ENCODE measurements at places on chromosomes 7 and 10. TPM values are rescaled to one million over a fixed set of nuclear protein-coding genes. Genes with fewer than 3 reads are reported as not detected.

DNA sequence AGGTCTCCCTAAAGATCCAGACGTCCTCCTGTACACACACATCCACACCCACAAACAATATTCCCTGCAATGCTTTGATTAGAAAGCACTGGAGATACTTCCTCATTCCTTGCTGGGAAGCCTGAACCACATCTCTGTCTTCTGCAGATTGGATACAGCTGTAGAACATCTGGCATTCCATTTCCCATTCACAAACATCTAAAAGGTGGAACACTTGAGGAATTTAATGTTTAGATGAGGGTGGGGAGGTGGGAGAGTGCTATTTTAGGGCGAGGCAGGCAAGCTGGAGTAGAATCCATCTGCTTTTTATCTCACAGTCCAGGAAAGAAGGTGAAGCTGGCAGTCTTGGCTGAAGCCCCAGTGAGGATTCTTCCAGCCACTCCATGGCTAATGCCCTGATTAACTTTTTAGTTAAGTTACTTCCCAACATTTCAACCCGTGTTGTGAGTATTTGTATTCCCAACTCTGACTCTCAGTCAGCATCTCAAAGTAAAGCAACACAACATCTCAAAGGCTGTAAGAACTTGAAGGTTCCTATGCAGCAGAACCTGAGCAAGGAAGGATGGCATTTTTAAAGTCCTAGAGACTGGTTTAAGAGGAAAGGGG is 46.1 kb downstream of the CYTH3 start:
- DNase-seq, result peak; percentile 64

GRCh38 chr7:49724071-49724470 is 49.4 kb upstream of the VWC2 start:
- no peak for DNase-seq

DNA sequence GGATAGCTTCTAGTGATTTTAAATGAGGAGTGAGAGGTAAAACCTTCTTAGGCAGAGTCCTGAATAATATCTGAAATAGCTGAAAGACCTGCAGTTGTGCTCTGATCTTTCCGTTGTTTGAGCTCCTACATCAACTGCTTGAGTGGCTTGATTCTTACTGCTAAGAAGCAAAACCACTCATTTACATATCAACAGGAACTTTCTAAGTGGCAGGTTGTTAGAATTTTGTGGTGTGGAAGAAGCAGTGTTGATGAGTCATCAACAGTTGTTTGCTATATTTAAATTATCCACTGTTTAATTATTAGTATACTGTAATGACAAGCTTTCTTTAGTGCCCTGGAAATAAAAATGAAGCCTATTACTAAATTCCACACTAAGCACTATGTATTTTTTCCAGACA is 689.5 kb downstream of the DNAJB9 start:
- no peak for DNase-seq

DNA sequence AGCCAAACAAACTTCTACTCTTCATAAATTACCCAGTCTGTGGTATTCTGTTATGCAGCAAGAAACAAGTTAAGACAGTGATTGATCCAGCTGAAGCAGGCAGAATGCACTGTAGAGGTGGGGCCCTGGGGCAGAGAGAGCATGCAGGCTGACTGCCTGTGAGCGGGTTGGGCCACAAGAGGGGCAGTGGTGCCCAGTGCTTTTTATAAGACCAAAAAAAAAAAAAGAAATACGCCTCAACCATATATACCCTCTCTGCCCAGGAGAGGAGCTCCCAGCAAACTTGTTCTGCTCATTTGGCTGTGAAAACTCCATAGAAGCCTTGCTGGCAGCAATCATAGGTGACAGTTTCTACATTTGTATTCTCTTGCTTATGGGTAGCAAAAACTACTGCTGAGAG is 104.7 kb downstream of the SORBS1 start:
- peak; percentile 82 for DNase-seq

DNA sequence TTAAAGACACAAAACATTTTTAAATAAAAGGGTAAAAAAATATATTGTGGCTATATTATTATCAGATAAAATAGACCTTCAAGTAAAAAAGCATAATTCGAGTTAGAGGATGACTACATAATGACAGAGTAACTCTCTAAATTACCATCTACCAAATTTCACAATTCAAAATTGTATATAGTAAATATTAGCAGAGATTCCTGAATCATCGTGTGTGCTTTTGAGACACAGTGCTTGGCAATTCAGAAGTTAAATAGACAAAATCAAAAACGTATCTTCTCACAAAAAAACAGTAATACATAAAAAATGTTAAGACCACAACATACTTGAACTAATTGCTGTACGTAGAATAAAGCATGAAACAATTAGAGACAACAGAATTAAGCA is 110.4 kb downstream of the AHR start:
- DNase-seq, result no peak

DNA sequence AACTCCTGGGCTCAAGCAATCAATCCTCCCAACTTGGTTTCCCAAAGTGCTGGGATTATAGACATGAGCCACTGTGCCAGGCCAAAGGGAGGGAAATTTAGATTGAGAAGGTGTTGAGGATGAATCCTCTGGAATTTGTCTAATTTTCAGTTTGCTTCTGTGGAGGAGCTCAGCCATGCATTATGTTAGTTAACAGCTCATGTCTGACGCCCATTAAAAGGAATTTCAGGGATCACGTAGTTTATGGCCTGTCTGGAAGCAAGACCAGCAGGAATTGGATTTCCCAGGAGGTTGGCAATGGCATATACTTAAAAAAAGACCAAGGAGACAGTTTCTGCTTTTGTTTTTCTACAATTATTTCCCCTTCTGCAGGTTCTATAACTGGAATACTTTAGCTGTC is 165.7 kb downstream of the OTUD1 start:
- DNase-seq, result peak; percentile 1

- no peak for DNase-seq
These were observed 36.1 kb downstream of the NEUROD6 start for GRCh38 chr7:31304446-31304845.

DNA sequence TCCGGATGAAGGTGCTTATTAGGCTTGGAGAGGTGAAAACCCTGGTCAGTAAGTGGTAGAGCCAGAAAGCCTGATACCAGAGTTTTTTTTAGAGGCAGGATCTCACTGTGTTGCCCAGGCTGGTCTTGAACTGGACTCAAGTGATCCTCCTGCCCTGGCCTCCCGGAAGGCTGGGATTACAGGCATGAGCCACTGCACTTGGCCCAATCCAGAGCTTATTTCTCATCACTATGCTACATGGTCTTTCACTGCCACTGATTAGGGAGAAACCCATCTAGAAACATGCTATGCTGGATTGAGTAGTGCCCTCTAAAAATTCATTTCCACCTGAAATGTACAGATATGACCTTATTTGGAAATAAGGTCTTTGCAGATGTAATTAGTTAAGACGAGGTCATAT is 28.4 kb upstream of the GJD4 start:
- DNase-seq, result no peak

GRCh38 chr10:422241-422640 is 267.2 kb downstream of the DIP2C start:
- no peak for DNase-seq

GRCh38 chr10:129839285-129840195 is 124.5 kb downstream of the EBF3 start:
- DNase-seq, result no peak

DNA sequence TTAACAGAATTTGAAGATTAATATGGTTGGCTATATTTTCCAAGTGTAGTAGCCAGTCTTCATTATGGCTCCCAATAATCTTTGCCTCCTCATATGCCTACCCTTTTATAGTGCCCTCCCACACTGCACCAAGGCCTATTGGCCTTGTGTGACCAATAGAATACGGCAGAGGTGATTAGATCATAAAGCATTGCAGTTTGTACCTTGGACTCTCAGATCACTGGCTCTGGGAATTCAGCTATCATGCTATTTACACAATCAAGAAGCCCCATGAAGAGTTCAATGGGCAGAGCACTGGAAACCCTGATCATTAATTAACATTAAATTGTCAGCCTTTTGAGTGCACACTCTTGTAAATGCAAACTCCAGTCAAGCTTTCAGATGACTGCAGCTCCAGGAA is 154.5 kb upstream of the MAGI2 start:
- DNase-seq, result no peak

DNA sequence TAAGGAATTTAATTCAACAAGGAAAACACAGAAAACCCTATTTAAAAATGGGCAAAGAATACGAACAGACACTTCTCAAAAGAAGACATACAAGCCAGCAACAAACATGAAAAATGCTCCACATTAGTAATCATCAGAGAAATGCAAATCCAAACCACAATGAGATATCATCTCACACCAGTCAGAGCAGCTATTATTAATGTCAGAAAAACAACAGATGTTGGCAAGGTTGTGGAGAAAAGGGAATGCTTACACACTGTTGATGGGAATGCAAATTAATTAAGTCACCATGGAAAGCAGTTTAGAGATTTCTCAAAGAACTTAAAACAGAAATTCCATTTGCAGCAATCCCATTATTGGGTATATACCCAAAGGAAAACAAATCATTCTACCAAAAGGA is 55.2 kb downstream of the GCC1 start:
- DNase-seq, result peak; percentile 30

DNA sequence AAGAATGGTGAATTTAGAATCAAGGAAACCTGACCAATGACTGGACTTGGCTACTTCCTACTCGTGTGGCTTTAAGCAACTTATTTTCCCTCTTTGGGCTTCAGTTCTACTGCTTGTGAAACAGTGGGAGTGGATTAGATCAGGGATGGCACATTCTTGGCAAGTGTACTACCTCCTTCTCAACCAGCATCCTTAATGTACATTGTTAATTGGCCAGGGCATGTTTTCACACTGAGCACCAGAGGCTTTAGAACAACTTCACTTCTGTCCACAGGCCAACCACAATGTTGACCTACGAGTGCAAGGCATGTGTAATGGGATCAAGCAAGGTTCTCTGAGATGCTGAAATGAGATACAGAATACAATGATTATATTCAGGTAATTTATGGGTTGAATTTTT is 315.3 kb downstream of the ADRA2A start:
- DNase-seq, result no peak

The C10orf67 gene
- total RNA-seq, result 0.11 TPM

The IGFBP1 gene
- not detected for total RNA-seq

The AKR1D1 gene
- total RNA-seq, result not detected

The STEAP2 gene
- total RNA-seq, result 6.1 TPM

The FAM200A gene
- 5.8 TPM for total RNA-seq

The CALCR gene
- total RNA-seq, result not detected

Data from foreskin keratinocyte (primary cell).